Karpas-422 (cell line): ENCODE measurements at places on chromosomes 2 and 18. TPM values are rescaled to one million over a fixed set of nuclear protein-coding genes. Genes with fewer than 3 reads are reported as not detected.

The NEB gene
- 0.83 and 1.4 TPM in 2 replicates for total RNA-seq

- no peak overlapping the region for H3K4me3 ChIP-seq
- no peak overlapping the region for H3K27ac ChIP-seq
- no peaks in the 10 kb centered on the region for H3K4me1 ChIP-seq
- H3K27me3 ChIP-seq = no peaks in the 10 kb centered on the region
- peak; percentile 82 for DNase-seq
- H3K36me3 ChIP-seq = no peaks in the 10 kb centered on the region
Observed at GRCh38 chr2:58448065-58448507, 207.0 kb upstream of the FANCL start.

DNA sequence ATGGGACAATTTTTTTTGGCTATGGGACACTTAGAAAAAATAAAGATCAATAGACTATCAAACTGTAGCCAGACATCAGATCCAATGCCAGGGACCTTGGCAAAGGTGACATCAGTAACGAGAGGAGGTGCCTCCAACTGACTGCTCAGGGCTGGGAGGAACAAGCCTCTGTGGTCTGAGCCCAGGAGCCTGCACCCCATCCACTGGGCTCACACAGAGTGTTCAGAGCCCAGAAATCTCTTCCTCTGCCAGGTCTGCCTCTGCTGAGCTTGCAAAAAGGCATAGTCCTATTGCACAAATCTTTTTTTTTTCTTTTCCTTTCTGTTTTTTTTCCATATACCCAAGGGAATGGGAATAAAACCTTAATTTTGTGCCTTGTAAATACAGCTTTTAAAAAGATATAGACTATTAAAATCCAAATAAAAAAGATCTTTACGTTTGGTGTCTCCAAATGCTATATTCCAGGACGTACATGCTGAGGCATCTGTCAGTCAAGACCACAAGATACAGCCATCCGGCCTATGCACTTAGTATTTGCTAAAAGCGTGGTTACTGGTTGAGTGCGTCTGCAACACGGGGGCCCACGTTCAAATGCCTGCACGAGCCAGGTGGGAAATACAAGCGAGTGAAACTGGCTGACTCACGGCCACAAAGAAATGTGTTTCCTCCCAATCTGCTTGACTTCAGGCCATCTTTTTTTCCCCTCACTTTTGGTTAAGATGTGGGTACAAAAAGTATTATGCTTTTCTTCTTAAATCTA, 7.8 kb upstream of the ARHGAP25 start:
- peaks cover 53% of the 10 kb centered on the region for H3K4me1 ChIP-seq
- no peaks in the 10 kb centered on the region for H3K27me3 ChIP-seq
- H3K27ac ChIP-seq = peak overlapping the region; percentile 85
- no peaks in the 10 kb centered on the region for H3K36me3 ChIP-seq

The FBXO36 gene
- total RNA-seq = 0.11 and 2.6 TPM in 2 replicates

DNA sequence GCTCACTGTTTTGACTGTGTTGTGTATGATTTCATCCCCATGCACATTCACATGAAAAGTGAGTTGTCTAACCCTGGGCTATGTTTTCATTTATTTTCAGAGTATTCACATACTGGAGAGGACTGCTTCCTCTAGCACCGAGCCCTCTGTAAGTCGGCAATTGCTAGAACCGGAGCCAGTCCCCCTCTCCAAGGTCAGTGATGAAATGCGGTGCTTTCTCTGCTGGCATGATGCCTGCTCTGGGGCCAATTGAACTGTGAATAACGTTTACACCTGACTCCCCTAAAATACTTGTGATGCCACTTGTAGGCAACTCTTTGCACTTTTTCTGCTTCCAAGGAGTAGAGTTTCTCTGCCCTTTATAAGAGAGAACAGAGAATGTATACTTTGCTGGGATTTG, 126.9 kb downstream of the PRKRA start:
- H3K4me1 ChIP-seq = no peaks in the 10 kb centered on the region
- no peak for DNase-seq
- no peaks in the 10 kb centered on the region for H3K36me3 ChIP-seq
- H3K4me3 ChIP-seq = no peak overlapping the region
